MCF 10A (cell line): ENCODE measurements at places on chromosomes 5 and 9. TPM values are rescaled to one million over a fixed set of nuclear protein-coding genes. Genes with fewer than 3 reads are reported as not detected.
A peak's percentile ranks its signal among the peaks of the same experiment; 100 is the strongest.

Gene IL9
- total RNA-seq, result not detected in 2 replicates

- DNase-seq, result peak; percentile 84
Observed at GRCh38 chr5:10556289-10556807, 7.5 kb upstream of the ANKRD33B start.

GRCh38 chr5:25544652-25545249 lies 900.0 kb upstream of the CDH10 start:
- DNase-seq, result peak; percentile 52

Gene ORM2
- not detected in 2 replicates for total RNA-seq

GRCh38 chr9:18888290-18888689 lies 144.7 kb downstream of the SAXO1 start:
- DNase-seq, result no peak

DNA sequence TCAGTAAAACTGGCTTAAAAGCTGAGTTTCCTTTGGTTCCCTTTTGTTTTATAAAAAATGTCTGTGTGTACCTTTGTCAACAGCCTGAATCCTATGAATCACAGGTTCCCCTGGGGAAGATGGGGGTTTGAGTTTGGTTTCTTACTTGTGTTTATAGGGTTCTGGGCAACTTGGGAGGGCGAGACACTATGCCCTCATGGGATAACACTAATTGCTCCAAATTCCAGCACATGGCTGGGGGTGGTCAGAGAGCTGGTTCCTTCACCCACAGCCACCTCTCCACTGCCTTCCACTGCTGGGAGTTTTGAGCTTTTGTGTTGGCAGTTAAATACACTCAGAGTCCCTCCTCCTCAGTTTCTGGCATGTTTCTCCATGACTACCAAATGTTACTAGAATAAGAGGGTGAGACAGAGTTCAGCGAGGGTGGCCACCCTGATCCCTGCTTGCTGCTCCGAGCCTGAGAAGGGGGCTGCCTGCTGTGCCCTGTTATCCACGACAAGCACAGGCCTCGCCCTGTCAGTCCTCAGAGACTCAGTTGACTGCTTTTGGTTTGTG lies 83.0 kb upstream of the EPB41L4B start:
- DNase-seq, result no peak

- DNase-seq, result peak; percentile 72
Observed at GRCh38 chr9:84136119-84136868, 155.7 kb downstream of the RMI1 start.

DNA sequence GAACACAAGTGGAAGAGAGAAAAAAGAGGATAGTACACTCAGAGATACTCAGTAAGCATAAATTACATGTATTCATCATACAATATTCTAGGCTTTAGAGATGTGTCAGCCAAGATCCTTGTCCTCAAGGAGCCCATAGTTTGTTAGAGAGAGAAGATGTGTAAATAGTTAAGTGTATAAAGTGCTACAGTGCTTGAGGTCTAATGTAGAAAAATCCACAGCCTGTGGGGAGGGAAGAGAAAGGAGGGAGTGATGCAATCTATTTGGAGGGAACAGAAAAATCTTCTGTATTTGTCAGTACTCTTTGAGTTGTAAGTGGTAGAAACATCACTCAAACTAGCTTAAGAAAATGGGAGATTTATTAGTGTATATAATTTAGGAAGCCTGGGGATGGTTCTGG lies 81.9 kb downstream of the PALM2AKAP2 start:
- no peak for DNase-seq

Gene PPIC
- 45.3 and 65.0 TPM in 2 replicates for total RNA-seq

GRCh38 chr5:62421414-62421813 lies 8.9 kb downstream of the IPO11 start:
- DNase-seq, result no peak

DNA sequence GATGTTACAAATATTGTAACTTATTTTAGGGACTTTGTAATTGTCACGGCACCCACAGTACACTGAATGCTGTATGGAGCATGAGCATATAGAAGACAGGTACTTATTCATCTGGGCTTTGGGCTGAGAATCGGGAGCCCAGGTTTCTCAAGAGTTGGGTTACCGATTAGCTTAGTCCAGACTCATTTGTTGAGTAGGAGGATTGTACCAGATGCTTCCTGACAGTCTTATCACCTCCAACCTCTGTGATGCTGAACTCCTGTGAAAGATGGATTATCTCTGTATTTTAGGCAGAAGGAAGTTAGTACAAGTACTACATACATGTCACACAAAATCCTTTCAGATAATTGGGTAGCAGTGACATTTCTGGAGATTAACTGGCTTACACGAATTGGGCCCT lies 79.2 kb downstream of the SV2C start:
- no peak for DNase-seq

Gene SPATA6L
- 3.7 and 5.5 TPM in 2 replicates for total RNA-seq

DNA sequence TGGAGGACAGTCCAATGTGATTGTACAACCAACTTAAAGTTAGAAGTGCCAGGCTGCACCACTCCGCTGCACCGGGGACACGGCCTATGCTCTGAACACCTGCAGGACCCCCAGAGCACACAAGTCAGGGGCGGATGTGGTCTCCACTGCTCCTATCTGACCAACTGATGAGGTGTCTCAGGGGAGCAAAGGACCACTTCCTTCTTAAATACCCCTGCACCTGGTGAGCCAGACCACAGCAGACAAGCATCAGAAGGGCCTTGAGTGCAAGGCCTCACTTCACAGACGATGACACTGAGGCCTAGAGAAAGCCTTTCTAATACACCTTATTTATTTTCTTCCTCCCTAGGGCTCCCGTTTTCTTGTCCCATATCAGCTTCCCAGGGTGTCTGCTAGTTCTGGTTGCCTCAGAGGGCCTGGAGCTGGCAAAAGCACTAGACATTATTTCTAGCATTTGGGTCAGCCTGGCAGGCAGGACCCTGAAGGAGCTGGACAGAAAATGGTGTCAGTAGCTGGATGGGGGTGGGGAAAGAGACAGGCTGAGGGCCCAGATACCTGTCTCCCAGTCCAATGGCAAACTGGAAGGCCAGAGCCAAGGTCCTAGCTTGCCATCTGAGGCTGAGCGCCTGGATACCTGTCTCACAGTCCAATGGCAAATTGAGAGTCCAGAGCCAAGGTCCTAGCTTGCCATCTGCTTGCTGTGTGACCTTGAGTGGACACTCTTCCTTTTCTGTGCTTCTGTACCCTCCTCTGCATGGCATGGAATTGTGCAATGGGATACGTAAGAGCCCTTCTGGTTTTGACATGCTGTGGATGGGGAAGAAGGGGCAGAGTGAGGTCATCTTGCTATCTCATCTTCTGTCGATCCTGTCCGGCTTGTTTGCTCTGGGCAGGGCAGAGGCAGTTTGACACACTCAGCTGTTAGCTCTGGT lies 9.0 kb downstream of the CCDC69 start:
- no peak for DNase-seq

Gene FREM1
- not detected in 2 replicates for total RNA-seq

Gene SVEP1
- total RNA-seq, result 9.9 and 21.9 TPM in 2 replicates

GRCh38 chr9:133570691-133571080 lies 36.2 kb downstream of the ADAMTSL2 start:
- DNase-seq, result no peak

- no peak for DNase-seq
Observed at GRCh38 chr9:93130861-93131481, 3.1 kb downstream of the NINJ1 start.

GRCh38 chr5:32545102-32545800 lies 40.1 kb upstream of the SUB1 start:
- no peak for DNase-seq

- peak; percentile 76 for DNase-seq
Observed at GRCh38 chr9:127214421-127215267, 49.9 kb upstream of the GARNL3 start.

Gene MPDZ
- 8.8 and 10.9 TPM in 2 replicates for total RNA-seq

GRCh38 chr9:89426384-89426961 lies 71.4 kb downstream of the SEMA4D start:
- no peak for DNase-seq

Gene RAB3C
- total RNA-seq, result not detected in 2 replicates
